ENCODE measurements at places on chromosomes 16 and 17.
A peak's percentile ranks its signal among the peaks of the same experiment; 100 is the strongest.

GRCh38 chr16:11572301-11572995 lies 14.3 kb downstream of the LITAF start:
- DNase-seq = no peak

GRCh38 chr16:86314402-86315025 lies 195.8 kb upstream of the FOXF1 start:
- no peak for DNase-seq

DNA sequence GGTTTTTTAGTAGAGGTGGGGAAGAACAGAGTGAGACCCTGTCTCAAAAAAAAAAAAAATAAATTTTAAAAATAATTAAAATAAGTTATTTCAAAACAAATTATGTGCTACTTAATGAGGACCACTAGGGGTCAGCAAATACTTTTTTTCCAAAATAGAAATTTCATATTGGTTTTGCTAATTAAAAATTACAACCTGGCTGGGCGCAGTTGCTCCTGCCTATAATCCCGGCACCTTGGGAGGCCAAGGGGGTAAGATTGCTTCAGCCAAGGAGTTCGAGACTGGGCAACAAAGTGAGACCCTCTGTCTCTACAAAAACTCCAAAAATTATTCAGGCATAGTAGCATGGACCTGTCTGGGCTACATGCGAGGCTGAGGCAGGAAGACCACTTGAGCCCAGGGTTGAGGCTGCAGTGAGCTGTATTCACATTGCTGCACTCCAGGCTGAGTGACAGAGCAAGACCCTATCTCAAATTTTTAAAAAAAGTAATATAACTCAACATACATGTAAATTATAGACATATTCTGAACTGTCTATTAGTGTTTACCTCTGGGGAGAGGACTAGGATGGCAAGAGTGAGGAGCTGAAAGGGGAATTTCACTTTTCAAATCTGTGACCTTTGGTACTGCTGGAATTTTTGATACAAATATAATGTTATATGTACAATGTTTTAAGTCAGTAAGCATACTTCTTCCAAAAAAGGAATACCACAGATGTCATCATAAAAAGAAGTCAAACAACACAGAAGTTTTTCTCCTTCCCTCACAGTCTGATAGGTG lies 8.1 kb downstream of the MEIOB start:
- DNase-seq = no peak

DNA sequence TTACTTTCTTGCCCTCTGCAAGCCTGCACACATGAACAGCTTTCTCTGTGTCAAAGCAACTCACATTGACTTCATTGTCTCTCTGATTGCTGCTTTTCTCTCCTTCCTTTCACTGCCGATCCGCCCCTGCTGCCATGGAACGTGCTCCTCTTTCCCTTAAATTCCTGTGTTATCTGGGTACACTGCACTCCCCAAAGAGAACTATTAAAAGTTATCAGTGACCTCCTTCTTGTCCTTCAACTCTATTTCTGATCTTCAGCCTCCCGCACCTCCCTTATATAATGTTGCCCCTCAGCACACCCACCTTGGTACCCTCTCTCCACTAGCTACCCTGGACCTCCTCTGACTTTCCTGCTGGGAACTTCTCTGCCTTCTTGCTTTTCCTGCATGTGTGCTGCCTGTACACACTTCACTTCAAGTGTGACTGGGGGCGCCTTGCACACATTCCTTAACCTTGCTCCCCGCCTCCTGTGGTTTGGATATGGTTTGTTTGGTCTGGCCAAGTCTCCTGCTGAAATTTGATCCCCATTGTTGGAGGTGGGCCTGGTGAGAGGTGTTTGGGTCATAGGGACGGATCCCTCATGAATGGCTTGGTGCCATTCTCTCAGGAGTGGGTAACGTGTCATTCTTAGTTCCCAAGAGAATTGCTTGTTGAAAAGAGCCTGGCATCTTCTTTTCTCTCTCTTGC lies 26.7 kb upstream of the PMP22 start:
- DNase-seq = no peak

- no peak for DNase-seq
These were observed at the start of gene CLDN7 for GRCh38 chr17:7262192-7262934. TSS of gene CLDN7 (minus strand) at chr17:7262478. CDS start at chr17:7262043, 435 bp downstream.

DNA sequence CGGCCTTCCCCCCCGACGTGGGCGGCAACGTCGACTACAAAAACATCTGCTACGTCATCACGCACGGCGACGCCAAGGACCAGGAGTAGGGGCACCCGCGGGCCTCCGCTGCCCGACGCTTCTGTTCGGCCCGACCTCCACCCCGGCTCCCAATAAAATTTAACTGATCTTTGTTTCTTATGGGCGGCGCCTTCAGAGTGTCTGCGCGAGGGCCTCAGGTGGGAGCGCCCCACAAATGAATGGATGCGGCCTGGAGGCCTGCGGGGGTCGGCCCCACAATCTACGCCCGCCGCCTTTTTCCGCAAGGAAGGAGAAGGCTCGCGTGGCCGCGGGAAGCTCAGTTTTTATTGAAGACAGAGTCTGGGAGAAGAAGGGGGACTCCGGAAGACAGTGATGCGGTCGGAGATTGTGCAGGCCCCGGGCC lies 3.2 kb downstream of the MYL11 start:
- DNase-seq = peak; percentile 78

GRCh38 chr16:30518552-30518951 lies 7.8 kb downstream of the ZNF768 start:
- no peak for DNase-seq

DNA sequence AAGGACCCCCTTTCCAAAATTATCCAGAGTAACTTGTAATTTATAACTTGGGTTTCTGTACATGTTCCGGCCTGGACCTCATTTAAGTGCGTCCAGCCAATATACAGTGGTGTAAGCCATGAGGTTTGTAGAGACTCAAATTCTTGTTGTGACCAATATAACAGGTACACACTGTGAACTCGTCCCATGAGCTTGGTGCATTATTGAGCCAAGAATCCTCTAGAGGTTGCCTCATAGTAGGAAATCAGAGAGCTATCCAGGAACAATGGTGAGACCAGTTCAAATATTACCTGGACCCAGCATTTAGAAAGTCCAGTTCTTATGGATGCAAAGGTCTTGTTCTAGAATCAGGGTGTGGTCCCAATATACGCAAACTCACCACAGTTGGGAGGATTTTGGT lies 138.2 kb downstream of the NPIPB5 start:
- DNase-seq = no peak

- no peak for DNase-seq
These were observed 569 bp downstream of the PRSS21 start for GRCh38 chr16:2817340-2818271.

DNA sequence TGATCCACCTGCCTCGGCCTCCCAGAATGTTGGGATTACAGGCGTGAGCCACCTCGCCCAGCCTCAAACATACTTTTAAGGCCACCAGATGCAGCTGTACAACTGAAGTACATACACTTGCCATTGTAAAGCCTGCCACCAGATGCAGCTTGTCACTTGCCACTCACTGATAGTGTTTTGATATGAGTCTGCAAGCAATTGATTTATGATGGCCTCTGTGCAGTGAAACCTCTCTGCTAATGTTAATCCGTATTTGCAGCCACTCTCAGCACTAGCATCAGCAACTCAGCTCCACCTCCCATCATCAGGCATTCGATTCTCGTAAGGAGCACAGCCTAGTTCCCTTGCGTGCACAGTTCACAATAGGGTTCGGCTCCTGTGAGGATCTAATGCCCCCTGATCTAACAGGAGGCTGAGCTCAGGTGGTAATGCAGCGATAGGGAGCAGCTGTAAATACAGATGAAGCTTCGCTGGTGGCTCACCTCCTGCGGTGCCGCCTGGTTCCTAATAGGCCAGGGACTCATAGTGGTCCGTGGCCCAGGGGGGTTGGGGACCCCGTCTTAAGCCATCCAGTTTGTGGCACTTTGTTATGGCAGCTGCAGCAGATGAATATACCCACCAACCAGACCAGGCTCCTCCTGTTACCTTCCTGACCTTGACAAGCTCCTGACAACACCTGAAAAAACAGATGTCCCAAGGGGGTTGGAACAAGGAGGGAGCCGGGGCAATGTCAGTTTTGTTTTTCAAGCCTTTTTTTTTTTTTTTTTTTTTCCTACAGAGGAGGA lies 1.3 kb upstream of the HERPUD1 start:
- DNase-seq = no peak

DNA sequence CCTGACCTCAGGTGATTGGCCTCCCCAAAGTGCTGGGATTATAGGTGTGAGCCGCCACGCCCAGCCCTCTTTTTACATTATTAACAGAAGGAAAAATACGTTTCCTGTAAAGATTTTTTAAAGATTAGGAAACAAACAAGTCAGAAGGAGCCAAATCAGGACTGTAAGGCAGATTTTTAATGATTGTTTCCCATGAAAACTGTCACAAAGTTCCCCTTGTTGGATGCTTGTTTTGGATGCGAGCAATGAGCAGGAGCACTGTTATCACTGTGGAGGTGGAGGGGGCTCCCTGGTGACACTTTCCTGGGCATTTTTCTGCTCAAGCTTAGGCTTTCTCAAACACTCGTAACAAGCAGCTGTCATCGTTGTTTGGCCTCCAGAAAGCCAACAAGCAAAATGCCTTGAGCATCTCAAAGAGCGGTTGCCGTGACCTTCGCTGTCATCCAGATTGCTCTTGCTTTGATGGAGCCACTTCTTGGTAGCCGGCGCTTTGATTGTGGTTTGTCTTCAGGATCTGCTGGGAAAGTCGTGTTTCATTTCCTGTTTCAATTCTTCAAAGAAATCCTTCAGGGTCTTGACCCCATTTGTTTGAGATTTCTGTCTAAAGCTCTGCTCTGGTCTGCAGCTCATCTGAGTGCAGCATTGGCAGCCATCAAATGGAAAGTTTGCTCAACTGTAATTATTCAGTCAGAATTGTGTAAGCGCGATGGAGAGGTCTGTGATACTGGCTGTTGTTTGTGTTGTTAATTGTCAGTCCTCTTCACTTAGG lies 128.7 kb downstream of the RPTOR start:
- no peak for DNase-seq

DNA sequence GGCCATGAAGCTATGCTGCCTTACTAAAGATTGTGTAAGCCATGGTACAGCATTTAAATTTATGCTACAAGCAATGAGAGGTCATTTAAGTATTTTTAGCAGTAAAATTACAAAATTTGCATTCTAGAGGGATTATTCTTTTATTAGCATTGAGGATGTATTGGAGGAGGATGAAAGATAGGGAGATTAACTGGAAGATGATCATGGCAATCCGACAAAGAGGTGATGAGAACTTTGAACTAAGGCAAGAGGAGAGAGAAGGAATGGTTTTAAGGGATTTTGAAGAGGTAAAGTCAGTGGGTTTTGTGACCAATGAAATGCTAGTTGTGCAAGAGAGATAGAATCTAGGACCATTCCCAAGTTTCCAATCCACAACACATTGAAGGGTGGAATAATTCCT lies 129.9 kb downstream of the SNX11 start:
- no peak for DNase-seq

DNA sequence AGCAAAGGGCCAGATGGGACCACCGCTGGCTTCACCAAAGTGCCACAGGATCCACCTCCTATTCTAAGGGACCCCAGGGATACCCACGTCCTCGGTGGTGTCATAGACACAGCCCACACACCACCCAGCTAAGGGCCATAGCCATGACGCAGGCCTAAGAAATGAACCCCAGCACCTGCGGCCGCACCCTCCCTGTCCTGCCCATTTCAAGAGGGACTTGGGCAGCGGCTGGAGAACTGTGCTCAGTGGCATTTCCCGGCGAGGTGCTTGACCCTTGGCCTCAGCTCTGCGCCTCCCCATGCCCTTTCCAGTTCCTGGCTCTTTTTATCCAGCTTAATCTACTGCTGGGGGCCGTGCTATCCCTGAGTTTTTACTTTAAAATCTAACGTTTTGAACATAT lies 27.3 kb downstream of the ZNF778 start:
- no peak for DNase-seq

DNA sequence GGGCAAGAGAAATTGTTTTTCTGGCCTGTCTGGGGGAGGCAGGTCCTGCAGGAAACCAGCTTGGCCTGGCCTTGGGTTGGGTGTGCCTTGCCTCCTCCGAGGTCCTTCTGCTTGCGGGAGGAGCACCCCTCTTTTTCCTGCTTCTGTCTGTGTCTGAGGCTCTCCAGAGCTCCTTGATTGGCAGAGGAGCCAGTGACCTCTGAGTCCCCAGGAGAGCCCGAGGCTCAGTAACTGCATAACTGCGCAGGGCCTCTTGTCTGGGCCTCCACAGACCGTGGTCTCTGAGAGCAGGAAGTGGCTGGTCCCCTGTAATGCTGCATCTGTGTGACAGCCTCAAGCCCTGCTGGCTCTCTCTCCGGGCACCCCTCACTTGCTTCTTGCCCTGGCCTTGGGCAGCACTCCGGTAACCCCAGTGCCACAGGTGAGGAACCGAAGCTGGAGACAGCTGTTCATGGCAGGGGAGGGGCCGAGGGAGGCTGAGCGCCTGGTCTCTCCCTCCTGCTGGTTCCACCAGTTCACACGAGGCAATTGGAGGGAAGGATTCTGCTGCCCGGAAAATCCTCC lies 1.6 kb downstream of the CAPN15 start:
- no peak for DNase-seq

DNA sequence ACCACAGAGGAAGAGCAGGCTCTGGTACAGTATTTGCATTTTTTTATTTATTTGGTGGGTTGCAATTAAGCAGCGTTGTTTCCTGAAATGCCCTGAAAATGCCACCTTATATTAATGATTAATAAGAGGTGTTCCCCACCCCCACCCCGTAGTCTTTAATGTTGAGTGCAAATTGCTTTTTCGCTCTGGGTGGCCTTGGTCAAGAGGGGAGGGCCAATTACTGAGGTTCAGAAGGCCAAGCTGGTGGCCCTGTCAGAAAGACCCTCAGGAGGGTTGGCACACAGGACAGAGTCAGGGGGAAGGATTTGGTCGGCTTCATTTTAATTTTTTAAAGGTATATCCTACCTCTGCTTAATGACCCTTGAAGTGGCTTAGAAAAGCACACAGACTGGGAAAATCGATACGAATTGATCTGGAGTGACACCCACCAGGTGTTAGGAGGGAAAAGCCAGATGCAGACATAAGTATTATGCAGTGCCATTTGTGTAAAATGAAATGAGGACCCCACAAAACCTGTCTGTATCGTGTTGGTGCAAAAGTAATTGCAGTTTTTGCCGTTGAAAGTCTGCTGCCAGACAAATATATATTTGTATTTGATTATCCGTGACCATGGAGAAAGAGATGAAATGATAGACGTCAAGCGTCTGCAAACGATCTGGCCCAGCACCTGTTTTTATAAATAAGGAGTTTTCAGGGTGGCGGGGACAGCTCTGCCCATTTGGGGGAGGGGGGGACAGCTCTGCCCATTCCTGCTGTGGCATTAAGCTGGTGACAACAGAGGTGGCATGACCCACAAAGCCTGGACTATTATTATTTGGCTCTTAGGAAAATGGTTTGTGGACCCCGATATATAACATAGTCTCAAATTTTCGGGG lies 143.8 kb upstream of the PLCG2 start:
- DNase-seq = no peak

- DNase-seq = no peak
These were observed 3.1 kb downstream of the HIC1 start for GRCh38 chr17:2057760-2058585.

GRCh38 chr17:67700725-67701119 lies 17.0 kb upstream of the NOL11 start:
- no peak for DNase-seq

DNA sequence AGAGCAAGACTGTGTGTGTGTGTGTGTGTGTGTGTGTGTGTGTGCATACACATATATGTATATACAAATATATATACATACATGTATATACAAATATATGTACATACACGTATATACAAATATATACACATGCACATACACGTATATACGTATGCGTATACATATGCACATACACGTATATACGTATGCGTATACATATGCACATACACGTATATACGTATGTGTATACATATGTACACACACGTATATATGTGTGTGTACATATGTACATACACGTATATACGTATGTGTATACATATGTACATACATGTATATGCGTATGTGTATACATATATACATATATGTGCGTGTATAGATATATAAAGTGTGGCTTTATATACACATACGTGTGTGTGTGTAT lies 31.4 kb downstream of the SPHK1 start:
- DNase-seq = no peak
